HS-27A (cell line): ENCODE measurements at places on chromosomes 11 and 22.
A peak's percentile ranks its signal among the peaks of the same experiment; 100 is the strongest.

DNA sequence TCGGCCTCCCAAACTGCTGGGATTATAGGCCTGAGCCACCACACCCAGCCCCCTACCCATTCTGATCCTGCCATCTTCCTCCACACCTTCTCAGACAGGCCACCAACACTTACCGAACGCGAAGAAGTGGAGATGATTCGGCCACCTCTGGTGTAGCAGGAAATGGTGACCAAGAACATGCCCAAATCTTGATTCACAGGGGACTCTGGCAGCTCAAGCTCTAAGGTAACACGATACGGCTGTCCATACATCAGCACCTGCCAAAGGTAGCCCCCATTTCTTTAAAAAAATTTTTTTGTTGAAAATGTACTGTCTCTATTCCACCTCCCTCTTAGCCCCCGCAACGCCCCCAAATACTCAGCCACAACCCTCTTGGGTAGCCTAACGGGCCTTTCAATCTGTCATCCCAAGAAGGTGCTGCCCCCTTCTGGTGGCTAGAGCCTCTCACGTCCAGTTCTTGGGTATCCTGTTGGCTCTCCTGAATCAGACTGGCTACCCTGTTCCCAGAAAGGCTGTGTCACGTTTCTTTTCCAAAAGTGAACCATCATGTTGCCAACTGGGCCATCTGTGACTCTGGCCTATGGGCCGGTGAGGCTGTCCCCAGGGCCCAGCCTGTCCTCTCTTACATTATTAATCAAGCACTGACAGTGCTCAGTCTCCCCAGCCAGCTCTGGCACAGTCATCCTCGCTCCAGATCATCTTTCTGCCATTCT, 5.3 kb upstream of the LRRN4CL start:
- no peak for DNase-seq

GRCh38 chr22:28019360-28019759, 100.3 kb upstream of the PITPNB start:
- no peak for DNase-seq

GRCh38 chr11:92739041-92739440, 230.4 kb upstream of the MTNR1B start:
- DNase-seq = no peak

DNA sequence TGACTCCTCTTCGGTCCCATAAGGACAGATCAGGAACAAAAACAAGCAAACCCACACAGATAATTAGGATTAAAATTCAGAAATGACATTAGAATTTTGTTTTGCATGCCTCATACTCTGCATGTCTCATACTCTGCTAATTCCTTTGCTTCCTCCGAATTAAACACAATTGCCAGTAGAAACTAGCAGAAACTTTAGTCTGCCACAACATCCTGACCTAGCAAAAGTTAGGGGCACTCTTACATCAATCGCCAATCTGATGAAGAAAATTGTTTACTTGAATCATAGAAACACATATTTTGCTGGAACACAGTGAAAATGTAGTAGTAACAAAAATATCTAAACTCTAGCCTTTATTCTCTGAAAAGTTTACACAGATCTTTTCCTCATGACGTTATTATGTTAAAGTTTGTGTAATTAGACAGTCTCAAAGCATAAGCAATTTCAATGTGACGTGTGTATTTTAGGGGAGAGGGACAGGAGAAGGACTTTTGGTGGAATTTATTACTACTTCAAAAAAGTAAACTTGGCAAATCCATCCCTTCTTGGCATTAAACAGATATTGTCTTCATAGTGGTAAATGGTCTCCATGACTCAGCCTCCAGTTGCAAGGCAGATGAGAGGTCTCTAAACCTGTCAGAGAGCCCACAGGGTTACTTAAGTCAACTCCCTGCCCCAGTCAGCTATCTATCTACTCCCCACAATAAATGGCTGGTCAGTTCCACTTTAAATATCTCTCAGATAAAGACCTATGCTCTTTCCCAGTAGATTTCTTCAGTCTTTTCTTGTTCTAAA, 249.8 kb upstream of the UBASH3B start:
- DNase-seq = no peak

- DNase-seq = peak; percentile 41
Measured at GRCh38 chr11:110376711-110377324, 52.9 kb upstream of the FDX1 start.

GRCh38 chr11:44776551-44777208, 49.9 kb downstream of the TSPAN18 start:
- DNase-seq = no peak

DNA sequence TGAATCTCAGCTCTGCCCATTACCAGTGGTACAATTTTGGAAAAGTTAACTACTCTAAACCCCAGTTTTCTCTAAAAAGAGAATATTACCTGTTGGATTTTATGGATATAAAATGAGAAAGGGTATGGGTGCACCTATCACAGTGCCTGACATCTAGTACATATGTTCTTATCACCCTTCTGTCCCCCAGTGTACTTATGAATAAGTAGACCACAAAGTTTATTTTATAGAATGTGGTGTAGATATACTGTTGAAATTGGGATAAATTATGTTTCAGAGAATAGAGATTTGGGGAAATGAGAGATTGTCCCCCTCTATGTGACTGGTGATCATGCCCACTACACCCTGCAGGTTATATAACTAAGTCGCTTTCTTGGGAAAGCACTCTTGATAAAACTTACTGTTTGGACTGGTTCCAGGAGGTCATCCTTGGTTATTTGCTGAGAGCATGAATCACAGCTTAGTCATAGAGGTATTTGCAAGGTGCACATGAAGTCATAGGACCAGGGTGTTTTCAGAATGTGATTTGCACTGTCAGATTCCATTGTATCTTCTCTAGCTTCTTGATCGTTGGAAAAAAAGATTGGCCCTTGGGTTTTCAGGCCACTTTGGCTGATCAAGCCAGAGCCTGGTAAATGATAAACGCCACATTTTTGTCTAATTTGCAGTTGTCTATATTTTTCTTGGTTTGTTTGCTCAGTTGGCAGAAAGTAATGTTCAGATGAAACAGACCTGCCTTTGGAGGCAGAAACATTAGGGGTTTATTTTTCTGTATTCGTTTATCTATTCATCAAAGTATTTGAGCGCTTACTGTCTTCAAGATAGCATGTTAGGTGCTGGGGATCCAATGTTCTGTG, 21.3 kb downstream of the STX3 start:
- no peak for DNase-seq

DNA sequence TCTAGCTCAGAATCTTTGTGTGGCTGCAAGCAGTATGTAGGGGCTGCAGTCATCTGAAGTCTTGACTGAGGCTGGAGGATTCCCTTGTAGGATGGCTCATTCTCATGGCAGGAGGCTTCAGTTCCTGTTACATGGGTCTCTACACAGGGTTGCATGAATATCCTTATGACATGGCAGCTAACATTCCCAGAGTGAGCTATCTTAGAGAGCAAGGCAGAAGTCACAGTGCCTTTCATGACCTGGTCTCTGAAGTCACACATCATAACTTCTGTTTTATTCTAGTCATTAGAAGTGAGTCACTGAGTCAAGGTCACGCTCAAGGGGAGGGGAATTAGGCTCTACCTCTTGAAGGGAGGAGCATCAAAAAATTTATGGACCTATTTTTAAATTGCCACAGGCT, 10.3 kb upstream of the SPON1 start:
- no peak for DNase-seq

DNA sequence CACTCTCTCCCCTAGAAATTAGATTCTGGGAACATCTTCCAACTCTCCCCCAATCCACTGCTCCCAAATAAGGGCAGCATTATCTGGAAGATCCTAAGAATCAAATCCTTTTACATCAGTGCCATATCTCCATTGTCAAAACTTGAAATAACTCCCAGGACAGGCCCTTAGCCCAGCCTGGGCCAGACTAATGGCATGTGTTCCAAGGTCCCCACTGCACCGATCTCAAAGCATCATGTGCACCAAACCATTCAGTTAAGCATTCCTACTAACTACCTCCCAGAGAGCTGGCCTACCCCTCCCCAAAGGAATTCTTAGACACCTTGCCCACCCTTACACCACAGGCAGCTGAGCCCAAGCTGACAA, 44.2 kb upstream of the POU2AF1 start:
- no peak for DNase-seq

GRCh38 chr11:46247090-46247489, 30.4 kb upstream of the CREB3L1 start:
- DNase-seq = peak; percentile 68

DNA sequence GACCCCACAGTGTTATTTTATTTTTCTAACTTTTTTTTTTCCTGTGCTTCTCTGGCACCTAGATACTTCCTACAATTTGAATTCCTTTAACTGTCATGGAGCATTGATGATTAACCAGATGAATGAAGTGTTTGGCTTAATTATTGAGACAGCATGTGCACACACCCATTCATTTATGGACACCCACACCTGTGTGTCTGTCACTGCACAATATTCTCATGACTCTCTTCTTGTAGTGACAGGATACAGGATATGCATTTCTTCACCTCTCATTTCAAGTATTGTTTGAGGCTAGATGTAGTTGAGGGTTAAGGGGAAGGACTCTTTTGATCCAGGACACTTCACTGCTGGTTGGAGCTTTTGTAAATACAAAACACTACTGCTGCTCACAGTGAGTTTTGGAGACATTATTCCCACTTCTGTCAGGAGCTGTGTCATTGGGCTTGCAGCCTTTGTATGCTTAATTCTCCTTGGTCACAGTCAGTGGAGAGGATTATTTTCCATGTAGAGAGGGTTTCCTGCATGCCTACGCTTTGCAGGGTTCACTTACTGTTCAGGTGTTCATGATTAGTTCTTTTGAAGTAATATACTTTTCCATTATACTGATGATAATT, 33.5 kb downstream of the SPECC1L start:
- DNase-seq = no peak

- no peak for DNase-seq
Measured at GRCh38 chr11:9251311-9251710, 13.8 kb downstream of the DENND5A start.

DNA sequence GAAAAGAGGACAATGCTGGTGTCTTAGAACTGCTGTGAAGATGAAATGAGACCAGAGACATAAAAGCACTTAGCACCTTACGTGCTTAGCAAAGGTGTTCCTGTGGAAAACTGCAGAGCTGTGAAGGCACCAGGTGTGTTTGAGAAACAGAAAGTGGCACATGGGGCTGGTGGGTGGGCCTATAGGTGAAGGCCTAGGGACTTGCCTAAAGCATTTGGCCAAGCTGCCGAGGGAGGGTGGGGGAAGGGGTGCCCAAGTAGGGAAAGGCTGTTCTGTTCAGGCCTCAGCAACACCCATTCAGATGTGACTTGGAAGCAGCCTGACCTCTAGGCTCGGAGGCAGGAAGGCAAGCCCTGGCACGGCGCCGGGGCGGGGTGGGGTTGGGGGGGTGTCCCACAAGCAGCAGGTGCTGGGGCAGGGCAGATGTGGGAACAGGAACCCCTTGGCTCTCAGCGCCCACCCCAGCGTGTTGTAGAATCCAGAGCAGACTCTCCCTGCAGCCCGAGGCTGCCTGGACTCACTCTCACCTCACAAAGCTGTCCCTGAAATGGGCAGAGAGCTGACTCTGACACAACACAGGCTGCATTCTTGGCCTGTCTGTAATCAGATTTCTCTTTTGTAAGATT, 366.7 kb upstream of the NARS2 start:
- no peak for DNase-seq

DNA sequence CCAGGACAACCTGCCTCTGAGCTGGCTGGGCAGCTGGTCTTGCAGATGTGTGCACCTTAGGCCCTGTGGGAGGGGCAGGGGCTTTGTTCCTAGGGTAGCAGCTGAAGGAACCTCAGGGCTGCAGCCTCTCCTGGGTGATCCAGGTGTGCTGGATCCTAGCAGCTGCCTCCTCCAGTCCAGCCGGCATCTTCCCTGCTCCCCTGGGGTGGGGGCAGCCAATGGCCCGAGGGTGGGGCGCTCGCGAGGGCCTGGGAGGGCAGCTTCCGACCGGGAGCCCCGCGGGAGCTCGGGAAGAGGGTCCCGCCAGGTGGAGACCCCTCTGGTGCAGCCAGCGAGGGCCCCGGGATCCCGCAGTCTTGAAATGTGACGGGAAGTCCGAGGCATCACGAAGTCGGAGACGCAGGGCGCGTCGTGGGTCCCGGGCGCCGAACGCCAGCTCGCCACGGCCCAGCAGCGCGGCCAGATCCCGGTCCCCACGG, 1.7 kb downstream of the IFITM1 start:
- no peak for DNase-seq

GRCh38 chr11:22049276-22049675, 143.6 kb upstream of the ANO5 start:
- no peak for DNase-seq

DNA sequence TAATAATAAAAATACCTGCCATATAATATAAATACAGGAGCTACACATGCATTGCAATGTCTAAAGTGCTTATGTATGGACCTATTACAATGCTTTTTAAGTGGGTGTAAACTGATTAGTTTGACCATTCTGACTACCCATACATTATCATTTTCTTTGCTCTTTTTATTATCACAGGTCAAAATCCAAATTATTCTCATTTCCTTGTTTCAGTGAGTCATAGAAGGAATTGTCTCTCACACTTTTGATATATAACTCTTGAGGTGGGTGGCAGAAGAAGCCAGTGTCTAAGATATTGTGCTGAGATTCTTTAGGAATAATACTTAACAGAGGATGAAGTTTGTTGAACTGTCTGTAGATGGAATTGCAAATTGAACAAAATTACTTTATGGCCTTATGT, 35.6 kb downstream of the GAS2 start:
- no peak for DNase-seq

DNA sequence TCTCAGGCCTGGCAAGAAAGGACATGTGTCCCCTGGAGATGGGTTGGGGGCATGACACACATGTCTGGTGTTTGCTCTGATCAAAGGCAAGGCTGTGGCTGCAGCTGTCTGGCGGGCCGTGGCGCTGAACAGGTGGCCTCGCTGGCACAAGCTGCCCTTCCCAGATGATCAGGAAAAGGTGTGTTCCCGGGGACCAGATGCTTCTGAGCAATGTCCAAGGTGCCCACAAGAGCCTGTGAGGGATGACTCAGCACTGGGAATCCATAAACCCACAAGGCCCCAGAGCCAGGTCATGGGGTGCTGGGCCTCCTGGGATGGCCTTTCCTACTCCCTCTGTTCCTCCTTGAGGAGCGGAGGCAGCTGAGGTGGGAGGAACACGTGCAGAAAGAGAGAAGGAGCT, 9.7 kb upstream of the LRP5 start:
- no peak for DNase-seq

DNA sequence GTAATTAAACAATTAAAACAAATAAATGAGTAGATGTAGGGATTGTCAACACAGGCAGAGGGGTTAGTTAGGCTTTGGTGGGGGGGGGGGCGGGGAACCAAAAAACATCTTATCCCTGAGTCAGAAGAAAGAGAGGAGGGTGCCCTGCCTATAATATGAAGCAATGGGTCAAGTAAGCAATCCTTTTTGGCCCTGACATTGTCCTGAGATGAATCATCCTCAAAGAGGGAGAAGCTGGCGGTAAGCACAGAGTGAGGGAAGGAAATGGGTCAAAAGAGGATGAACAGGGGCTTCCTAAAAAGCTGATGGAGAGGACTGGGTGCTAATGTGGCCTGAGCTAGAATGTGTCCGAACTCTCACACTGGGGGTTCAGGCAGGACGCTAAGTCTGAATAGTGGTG, 4.7 kb downstream of the OLFML1 start:
- DNase-seq = peak; percentile 71

DNA sequence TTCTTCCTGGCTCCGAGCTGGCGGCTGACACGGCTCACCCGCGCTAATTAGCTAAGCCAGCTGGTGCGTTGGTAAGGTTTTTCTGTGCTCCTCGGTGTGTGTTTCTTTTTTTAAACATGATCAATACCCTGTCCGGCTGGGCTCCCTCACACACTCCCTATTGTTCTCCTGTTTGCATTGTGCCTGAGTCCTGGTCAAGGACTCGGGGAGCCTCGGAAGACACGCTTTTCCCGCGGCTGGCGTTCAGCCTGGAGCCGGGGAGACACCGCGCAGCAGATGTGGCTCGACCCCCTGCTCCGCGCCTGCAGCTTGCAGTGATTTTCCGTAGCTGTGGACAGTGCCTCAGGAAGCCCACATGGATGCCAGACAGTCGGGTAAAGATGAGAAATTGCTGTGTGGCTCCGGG, 454.9 kb upstream of the CADM1 start:
- DNase-seq = no peak
